T-helper 2 cell (primary cell): ENCODE measurements at places on chromosomes 5 and 9.

GRCh38 chr5:1315709-1316587 is 21.1 kb upstream of the TERT start:
- peak; percentile 95 for DNase-seq

DNA sequence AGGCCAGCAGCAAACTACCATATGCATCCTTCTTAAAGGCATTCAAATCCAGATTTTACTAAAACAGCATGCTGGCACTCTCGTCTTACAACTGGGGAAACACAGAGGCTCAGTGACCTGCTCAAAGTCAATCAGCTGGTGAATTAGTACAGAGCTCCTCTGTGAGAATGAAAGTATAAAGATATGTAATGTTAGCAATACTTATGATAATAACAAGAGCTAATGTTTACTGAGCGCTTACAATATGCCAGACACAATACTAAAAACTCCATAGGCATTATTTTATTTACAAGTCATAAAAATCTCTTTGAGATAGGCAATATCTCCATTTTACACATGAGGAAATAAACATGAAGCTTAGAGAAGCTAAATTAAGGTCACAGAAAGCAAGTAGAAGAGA is 28.6 kb downstream of the FKBP15 start:
- DNase-seq: no peak

DNA sequence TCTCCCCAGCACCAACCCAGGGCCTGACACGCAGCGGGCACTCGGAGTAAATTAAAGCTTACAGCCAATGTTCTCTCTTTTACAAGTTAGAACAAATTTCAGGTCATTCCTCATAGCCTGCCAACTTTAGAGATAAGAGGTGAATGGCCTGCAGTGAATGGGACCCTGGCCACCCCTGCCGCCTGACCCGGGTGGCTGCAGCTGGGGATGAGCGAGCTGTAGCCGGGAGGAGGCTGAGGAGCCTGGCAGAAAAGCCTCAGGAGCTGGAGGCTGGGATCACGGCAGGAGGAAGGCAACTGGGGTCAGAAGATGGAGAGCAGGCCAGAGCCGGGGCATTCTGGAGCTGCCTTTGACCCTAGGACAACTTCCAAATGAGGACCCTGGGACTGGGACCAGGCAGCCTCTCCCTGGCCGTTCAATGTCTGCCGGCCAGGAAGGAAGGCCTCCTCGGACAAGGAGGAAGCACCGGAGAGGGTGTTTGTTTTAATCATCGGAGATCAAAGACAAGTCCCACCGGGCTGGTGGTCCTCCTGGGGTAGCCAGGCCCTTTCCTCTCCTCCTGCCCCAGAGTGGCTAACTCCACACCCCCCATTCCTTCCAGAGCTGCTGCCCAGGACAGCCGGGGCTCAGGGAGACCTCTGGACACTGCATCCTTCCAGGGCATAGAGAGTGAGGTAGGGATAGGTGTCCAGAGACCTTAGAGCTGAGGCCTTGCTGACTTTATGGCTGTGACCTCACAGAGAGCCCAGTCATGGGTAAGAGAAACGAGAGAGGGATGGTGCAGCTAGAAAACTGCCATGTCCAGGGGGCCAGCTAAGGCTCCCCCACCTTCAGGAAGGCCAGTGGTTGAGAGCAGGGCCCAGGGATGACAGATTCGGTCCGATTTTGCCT is 87.3 kb upstream of the LMX1B start:
- no peak for DNase-seq

- peak; percentile 57 for DNase-seq
These were observed 3.0 kb upstream of the DNAJB5 start for GRCh38 chr9:34986540-34987047.

DNA sequence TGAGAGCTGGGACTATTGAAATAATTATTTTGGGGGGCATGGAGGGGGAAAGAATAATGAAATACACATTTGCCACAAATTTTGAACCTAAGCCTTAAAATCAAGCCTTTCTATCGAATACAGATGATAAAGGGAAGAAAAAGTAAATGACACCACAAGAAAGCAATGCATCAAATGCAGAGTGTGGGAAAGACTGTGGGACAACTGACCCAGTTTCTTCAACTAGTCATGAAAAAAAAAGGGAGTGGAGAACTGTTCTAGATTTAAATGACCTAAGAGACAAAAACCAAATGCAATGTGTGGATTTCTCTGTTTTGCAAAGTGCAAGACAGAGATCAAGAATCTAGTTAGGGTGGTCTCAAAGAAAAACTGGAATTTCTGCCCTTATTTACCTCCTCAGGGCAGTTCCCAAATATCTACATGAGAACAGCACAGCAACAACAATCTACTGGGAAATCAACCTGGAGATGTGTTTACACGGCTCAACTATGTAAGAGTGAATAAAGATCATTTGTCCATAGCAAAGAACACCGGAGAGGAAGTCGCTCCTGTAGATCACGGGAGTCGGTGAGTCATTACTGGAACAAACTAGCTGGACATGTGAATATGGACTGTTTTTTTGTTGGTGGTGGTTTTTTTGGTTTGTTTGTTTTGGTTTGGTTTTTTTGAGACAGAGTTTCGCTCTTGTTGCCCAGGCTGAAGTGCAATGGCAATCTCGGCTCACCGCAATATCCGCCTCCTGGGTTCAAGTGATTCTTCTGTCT is 145.9 kb downstream of the DROSHA start:
- DNase-seq: no peak

- DNase-seq: no peak
These were observed 141.6 kb upstream of the ZNF608 start for GRCh38 chr5:124888050-124888506.

GRCh38 chr5:15300141-15300540 is 199.8 kb upstream of the FBXL7 start:
- DNase-seq: no peak

DNA sequence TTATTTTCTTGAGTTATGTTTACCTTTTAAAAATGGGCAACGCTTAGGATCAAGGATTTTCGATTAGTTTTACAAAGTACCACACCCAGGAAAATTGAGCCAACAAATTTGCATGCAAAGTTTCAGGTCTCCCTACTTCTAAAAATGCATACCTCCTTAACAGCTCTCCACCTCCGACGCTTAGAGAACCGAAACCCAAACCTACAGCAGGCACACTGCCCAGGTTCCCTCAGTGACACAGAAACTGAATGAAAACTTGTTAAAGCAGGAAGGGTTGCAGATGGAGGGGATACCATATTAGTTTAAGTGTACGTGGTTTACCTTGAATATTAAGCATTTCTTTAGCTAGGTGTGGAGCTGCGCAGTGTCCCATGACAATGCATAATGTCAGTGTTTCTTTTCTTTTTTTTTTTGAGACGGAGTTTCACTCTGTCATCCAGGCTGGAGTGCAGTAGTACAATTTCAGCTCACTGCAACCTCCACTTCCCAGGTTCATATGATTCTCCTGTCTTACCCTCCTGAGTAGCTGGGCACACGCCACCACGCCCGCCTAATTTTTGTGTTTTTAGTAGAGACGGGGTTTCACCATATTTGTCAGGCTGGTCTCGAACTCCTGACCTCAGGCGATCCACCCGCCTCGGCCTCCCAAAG is 1.6 kb upstream of the SUB1 start:
- DNase-seq: no peak

- no peak for DNase-seq
These were observed 185.9 kb upstream of the PANK3 start for GRCh38 chr5:168765086-168765550.
